Fibroblast of skin of left quadriceps (primary cell): ENCODE measurements at places on chromosomes 6 and 20.
A peak's percentile ranks its signal among the peaks of the same experiment; 100 is the strongest.

GRCh38 chr20:33664762-33665144, 2.0 kb upstream of the ACTL10 start:
- no peak for DNase-seq

DNA sequence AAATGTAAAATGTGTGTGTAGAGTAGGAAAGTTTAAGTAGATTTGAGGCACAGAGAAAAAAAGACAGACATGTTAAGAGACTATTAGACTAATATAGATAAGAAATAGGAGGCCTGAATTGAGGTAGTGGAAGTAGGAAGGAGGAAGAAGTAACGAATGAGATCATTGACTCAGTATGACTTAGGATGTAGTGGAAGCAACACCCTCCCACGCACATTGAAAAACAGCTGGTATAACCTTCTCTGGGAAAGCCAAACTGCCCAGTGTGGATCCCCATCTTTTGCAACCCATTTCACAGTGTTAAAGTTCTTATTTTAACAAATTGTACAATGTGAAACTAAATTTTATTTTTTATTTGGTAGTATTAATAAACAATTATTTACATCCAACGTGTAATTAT, 89.1 kb downstream of the GRIK2 start:
- no peak for DNase-seq

DNA sequence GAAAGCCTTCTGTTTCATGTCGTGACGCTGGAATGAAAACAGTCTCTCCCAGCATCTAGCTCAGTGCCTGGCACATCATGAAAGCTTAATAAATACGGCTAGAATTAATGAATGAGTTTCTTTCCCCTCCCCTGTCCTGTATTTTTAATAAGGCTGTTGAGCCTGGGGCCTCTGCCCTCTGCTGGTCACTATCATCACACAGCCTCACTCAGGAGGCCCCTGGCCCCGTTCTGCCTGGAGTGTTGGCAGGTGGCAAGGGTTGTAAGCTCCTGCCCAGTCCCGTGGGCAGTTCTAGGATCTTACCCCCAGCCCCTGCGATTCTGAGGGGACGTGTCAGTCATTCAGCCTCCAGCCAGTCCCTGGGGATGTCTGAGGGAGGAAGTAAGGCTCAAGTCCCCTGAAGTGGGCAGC, 41.4 kb downstream of the PHACTR3 start:
- DNase-seq: no peak

DNA sequence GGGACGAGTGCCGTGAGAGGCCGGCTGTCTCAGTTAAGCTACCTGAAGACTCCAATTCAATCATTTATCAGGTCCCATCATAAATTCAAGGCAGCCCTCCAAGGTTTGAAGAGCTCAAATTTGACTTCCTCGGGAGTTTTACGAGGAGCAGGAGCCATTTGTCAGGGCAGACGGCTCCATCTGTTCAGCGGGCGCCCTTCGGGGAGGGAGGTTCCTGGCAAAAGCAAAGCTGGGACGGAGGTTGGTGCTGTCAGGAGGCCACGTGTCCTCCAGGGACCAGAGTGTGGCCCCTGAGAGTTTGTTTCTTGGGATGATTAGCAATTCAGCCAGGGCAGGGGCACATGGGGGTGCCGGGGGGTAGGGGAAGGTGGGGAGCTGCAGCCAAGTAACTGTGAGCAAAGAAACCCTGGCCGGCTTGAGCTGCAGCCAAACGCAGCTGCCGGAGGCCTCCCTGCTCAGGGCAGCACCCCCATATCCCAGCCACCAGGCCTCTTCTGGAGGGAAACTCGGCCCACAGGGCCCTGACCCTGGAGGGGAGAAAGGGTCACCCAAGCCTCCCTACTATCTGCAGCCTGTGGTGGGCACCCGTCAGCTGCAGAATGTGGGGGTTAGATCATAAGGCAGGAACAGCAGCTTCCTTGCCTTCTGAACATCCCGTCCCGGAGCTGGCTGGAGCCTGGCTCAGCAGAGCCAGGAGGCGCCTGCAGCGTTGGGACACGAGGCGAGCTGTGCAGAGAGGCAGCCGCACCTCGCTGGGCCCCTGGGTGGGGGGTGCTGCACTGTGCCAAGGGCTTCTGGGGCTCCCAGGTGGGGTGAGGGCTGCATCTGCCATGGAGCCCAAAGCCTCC, 63.6 kb upstream of the GATA5 start:
- no peak for DNase-seq

GRCh38 chr6:20001286-20001685, 164.1 kb downstream of the ID4 start:
- no peak for DNase-seq

DNA sequence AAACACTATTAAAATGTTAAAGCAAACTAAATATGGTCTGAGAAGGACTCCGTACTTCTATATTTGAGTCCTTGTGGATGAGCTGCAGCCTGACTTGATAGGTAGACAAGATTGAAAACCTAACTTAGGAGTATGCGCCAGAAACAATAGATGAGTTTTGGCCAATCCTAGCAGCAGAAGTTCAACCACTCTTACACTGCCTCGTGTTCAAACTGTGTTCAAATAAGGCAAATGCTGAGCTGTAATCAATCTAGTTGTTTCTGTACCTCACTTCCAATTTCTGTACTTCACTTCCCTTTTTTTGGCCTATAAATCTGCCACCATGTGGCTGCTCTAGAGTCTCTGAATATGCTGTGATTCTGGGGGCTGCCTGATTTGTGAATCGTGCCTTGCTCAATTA, 13.2 kb upstream of the SERINC1 start:
- no peak for DNase-seq

DNA sequence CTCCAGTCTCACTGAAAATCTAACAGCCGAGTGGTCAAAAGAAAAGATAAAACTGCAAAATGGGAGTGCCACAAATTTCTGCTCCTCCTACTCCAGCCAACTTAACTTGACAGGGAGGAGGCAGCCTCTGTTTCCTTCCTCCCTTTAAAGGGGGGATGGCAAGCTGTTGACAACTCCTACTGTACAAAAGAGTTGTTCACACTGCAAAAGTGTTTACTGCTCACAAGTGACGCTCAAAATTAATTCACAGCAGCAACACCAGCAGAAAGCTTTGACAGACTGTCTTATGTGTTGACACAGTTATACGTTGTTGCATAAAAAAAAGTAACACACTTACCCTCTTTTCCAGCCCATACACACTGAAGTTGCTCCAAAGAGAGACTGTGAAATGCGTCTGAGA, 169.8 kb downstream of the BACH2 start:
- no peak for DNase-seq

GRCh38 chr6:113707194-113707593, 150.0 kb upstream of the MARCKS start:
- DNase-seq: no peak

GRCh38 chr6:33439956-33440648, 14.3 kb upstream of the ZBTB9 start:
- DNase-seq: no peak

GRCh38 chr6:132961610-132962009, 147.2 kb downstream of the RPS12 start:
- no peak for DNase-seq

DNA sequence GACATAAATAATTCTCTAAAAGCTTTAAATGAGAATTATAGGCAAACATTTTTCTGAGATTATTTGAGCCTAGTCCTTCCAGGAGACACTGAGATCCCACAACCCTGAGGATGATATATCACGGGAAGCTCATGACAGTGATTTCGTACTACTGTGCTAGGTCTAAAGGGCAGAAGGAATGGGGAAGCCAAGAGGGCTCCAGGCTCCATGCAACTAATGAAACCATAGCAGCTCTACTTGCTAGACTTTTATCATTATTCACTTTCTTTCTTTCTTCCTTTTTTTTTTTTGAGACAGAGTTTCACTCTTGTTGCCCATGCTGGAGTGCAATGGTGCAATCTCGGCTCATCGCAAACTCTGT, 57.3 kb upstream of the SGK1 start:
- DNase-seq: no peak

DNA sequence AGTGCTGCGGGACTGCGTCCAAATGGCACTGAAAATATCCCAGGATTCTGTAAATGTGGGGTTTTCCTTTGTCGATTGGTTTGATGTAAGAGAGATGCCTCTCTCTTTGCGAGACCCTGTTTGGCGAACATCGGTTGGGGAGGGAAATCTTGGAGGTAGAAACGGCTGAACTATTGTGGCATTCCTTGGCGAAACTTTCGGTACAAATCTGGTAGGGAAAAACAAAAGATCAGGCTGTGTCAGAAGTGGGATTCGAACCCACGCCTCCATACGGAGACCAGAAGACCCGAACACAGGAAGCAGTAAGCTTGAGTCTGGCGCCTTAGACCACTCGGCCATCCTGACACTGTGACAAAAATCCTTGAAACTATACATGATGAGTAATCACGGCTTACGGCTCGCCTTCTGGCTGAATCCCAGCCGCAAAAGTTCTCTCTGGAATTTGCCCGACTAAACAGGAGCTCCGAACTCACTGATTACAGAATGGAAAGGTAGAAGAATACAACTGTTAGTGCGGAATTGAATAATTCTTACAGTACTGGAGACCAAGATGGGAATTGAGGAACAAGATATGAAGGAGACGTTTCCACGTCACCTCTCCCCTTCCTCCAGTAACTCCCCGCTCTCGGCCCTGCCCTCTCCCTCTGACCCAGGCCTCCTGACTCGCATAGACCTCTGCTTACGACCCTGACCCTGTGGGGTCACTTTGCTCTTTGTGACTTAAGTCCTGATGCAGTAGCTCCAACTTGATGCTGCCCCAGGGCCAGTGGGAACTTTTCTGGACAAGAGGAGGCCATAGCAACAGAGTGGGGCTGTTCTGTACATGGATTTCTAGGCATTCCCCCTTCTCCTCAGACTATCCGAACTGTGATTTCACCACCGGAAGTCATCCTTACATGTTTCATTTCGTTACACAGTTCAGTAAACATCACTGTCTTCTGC, 132.8 kb upstream of the ZNF184 start:
- DNase-seq: peak; percentile 15

- DNase-seq: no peak
Measured at GRCh38 chr20:57756213-57756612, 46.4 kb upstream of the PMEPA1 start.
